ENCODE measurements at places on chromosomes 16 and 17. TPM values are rescaled to one million over a fixed set of nuclear protein-coding genes. Genes with fewer than 3 reads are reported as not detected.

Gene CHRNE
- 11.8 TPM for total RNA-seq

Gene TRIM16
- 3.8 TPM for total RNA-seq

Gene SLX4
- 13.5 TPM for total RNA-seq

Gene FOXF1
- not detected for total RNA-seq

Gene ZNF19
- total RNA-seq: 3.4 TPM

Gene STAC2
- total RNA-seq: not detected

Gene LRRC46
- 3.1 TPM for total RNA-seq

Measured in natural killer cell (primary cell).